ENCODE measurements at places on chromosomes 5 and 9.
A peak's percentile ranks its signal among the peaks of the same experiment; 100 is the strongest.

- no peak for DNase-seq
Measured at GRCh38 chr9:98871558-98872065, 64.1 kb downstream of the GALNT12 start.

- DNase-seq, result no peak
Measured at GRCh38 chr5:60978968-60979367, 34.0 kb downstream of the NDUFAF2 start.

DNA sequence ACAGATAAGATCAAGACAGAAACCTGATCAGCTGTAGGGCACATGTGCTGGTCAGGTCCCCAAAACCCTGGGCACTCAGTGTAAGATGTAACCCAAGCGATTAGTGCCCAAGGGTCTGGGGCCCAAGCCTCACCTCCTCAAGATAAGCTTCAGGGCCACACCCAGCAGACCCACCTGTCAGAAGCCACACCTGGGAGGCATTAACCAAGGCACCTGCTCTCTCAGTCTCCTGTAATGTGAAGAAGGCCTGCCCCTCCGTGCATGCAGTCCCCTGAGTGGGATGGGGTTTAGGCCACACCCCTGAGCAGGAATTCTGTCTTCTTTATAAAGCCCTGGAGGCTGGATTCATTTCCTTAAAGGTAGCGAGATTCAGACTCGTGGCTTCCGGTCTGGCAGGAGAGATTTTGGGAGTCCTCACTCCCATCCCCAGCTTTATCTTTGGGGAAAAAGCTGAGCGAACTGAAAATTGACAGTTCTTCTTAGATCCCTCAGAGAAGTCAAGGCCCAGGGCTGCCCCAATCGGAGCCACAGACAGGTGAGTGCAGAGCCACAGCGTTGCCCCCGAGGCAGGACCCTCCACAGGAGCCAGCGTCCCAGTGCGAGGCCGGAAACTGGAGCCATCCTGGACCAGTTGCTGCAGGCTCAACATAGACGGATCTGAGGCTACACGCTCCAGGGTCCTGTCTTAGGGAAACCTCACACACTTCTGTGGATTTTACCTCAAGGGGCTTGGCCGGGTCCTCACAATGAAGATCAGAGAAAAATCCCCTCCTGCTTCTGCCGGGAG, 357.6 kb upstream of the IRX4 start:
- no peak for DNase-seq

DNA sequence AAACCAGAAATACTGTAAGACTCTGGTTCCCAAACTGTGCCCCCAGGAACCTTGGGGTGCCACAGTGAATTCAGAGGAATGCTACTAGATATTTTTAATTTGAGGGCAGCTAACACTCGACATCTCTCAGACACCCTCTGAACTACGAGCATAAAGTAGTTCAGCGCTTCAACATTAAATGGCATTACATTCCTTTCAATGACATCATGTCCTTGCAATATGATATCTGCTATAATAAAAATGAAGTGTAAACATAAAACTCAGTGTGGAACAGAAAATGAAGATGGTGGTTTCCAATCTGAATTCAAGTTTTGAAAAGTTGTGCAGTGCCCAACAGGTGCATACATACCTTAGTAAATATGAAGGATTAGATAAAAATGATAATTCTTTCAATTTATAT, 116.1 kb downstream of the LPAR1 start:
- no peak for DNase-seq

DNA sequence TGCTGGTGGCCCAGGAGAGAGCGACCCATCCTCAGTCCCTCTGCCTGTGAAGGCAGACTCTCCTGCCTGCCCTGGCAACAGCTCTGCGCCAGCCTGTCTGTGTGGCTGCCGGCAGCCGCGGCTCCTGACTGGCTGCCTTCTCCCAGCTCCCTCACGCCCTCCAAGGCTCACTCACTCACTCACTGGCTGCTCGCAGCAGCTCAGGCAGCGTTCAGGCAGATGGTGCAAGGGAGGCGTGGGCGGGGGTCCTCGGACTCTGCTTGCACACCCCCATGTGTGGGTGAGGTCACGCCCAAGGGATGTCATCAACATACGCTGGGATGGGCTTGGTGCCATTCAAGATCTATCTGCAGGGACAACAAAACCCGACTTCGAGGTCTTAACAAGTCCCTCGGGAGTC, 66.7 kb downstream of the DAB2IP start:
- DNase-seq, result no peak

DNA sequence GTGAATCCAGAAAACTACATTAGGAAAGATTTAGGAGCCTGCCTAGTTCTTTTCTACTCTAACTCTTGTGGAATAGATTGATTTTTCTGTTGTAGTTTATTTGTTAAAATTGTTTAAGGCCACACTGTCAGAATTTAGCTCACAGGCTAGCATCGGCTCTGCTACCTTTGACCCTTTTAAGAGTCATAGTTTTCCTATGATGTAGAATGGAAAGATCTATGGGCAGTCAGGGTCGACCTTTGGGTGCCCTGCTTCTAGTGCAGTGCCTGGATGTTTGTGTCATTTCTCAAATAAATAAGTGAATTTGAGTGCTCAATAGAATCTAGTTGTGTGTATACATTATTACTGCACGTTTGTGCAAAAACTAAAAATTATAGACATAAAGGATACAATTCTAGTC, 38.7 kb downstream of the BASP1 start:
- no peak for DNase-seq

GRCh38 chr5:124157320-124157719, 589.1 kb downstream of the ZNF608 start:
- DNase-seq, result no peak

DNA sequence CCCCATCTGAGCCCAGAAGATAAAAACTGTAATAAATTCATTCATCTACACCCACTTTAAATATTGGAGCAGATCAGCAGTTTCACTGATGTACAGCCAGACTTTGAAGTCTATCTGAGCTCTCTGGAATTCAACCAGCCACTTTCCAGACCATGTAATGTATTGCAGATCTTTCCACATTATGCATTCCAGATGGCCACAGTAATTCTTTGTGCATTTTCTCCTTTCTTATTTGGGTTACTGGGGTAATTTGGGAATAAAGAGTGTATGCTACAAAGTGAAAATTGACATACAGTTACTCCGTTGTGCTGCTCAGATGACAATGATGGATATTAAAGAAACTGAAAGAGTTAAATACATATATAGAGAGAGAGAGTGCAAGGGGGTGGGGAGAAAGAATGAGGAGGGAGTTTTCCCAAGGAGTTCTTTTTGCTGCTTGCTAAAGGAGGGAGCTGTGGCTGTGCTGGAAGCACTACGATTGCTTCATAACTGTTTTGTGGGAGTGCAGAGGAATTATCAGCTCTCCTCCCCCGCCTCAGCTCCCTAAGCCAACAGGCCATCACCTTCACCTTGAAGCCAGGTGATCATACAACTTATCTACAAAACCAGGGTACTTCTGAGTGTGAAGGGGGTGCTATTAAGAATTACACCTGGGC, 152.8 kb downstream of the GAS1 start:
- DNase-seq, result peak; percentile 53

GRCh38 chr5:2385818-2386217, 365.7 kb downstream of the IRX2 start:
- DNase-seq, result no peak

DNA sequence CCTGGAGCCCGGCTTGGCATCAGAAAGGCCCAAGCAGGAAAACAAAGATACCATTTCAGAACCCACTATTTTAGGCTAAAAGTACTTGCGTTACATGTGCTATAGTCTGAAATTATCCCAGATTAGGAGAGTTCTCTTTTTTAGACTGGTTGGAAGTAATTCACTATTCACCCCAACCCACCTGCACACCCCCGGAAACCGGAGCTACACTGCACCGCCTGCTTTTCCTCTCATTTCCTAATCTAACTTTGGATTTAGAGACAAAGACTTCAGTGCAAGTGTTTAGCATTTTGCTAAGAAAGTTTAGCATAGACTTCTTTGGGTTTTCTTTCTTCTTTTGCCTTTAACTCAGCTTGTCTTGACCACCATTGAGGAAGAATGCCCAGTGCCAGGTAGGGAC, 79.2 kb downstream of the SECISBP2 start:
- DNase-seq, result no peak

GRCh38 chr5:93252165-93252564, 328.9 kb downstream of the NR2F1-AS1 start:
- no peak for DNase-seq

DNA sequence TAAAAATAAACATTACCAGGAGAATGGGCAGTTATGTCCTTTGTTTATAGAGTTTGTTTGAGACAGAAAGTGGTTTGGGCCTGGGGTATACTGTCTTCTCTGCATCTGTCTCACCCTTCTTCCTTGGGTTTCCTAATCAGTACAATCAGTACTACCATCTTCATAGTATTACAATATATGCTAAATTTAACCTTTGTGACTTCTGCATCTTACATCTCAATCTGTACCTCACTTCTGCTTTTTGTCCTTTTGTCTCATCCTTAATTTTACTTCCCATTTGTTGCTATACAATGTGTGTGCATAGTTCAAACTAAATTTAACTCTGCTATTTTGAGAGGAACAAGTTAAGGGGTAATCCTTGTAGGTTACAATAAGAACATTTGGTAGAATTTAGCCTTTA, 19.6 kb downstream of the FBXO38 start:
- DNase-seq, result no peak

DNA sequence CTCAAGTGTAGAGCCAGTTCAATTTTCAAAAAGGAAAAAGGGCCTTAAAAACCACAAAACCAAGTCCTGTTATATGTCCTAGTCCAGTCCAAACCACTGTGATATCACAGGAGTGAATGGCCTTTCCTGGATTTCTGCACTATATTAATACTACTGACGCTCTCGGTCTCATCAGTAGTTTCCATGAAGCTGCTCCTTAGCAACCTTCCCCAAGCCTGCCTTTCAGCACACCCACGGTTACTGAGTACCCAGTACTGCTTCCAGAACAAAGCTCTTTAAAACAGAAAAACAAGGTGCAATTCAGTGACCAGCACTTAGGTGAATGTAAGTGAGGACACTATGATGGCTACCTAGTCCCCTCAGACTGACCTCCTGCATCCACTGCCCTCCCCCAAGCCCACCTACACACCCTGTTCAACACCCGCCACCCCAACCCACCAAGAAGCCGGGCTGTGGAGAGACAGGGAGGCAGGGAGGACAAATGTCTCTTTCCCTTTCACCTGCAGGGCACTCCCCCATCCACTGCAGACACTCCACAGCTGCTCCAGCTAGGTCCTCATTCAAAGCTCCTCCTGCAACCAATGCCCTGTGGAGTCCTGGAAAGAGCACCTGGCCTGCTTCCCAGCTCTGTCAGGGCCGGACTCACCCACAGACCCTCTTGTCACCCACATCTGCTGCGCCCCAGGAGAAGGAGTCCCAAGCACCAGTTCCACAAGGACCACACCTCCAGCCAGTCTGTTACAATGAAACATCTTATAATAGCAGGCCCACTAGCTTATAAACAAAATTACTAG, 25.9 kb downstream of the PSMB7 start:
- no peak for DNase-seq

DNA sequence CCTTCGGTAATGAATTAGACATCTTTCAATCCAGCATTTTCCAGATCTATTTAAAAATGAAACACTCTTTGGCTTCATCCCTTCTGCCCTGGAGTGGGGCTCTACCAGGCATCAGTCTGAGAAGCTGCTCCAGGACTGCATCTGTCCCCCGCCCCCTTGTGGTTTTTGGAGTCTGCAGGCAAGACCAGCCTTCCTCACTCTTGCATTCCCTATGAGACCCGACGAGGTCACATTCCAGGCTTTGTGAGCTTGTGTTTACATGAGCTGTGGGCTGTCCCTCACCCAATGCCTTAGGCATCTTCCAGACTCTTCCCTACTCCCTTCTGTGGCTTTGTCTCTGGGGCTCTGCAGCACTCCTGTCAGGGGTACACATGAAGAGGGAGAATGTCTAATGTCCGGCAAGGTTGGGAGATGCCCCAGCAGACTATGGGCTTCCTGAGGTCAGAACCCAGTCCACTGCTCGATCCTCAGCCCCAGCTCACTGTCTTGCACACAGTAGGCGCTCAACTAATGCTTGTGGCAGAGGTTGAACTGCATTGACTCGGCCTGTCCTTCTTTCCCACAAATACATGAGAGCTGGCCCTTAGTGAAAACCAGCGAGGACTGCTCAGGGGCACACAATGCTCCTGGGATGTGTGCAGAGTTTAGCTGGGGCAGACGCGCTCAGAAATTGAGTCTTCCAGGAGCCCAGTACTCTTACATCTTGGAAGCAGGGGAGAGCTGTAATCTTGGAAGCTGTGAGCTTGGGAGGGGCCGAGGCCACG, 11.7 kb upstream of the GADD45G start:
- DNase-seq, result no peak

DNA sequence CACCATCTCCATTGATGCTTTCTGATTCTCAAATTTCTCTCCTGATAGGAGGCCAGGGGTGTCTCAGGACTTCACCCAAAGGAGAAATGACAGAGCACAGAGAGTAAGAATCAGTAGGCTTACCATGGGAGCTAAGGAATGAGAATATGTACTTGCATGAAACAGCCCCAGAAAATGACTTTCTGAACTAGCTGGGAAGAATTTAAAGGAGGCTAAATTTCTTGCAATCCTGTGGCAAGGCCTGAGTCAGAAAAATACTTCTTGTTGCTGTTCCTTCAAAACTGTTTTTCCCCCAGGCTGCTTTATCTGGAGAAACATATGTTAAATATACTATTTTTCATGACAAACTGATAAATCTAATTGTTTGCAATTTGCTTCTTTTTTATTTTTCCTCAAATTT, 53.4 kb upstream of the FBXL7 start:
- no peak for DNase-seq

DNA sequence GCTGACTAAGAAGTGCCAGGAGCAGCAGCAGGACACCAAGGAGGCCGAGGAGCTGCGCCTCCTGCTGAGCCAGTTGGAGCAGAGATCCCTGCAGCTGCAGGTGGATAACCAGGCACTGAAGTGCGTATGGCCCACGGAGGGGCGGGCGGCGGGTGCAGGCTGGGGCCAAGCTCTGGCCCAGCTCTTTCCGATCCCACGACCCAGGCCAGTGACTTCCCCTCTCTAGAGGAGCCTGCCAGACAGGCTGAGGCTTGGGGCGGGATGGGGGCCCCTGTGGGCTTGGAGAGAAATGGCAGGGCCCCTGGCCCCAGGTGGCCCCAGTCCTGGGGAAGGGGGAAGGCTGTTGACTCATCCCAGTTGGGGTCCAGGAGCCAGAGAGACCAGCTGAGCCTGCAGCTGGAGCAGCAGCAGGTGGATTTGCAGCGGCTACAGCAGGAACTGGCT, 3.6 kb downstream of the PTRH1 start:
- no peak for DNase-seq

All from non-pigmented ciliary epithelial cell (primary cell).